ENCODE measurements at places on chromosomes 4 and X. TPM values are rescaled to one million over a fixed set of nuclear protein-coding genes. Genes with fewer than 3 reads are reported as not detected.

The ANKRD50 gene
- 21.3 TPM for total RNA-seq

- H3K27me3 ChIP-seq, result no peaks in the 10 kb centered on the region
- no peak overlapping the region for H3K4me3 ChIP-seq
- no peaks in the 10 kb centered on the region for H3K4me1 ChIP-seq
Observed at GRCh38 chr4:123812066-123812390, 415.4 kb downstream of the SPRY1 start.

GRCh38 chrX:97117572-97117971, 233.9 kb downstream of the RPA4 start:
- no peak overlapping the region for H3K4me3 ChIP-seq
- H3K4me1 ChIP-seq, result no peaks in the 10 kb centered on the region
- no peaks in the 10 kb centered on the region for H3K27me3 ChIP-seq
- no peak overlapping the region for H3K27ac ChIP-seq
- no peaks in the 10 kb centered on the region for H3K36me3 ChIP-seq

- H3K27ac ChIP-seq, result no peak overlapping the region
- no peaks in the 10 kb centered on the region for H3K36me3 ChIP-seq
- no peaks in the 10 kb centered on the region for H3K4me1 ChIP-seq
- no peak for DNase-seq
- no peak overlapping the region for H3K4me3 ChIP-seq
- H3K27me3 ChIP-seq, result no peaks in the 10 kb centered on the region
Observed at GRCh38 chr4:97560009-97560408, 583.3 kb downstream of the STPG2 start.
